Forelimb muscle (tissue), 1 donor: ENCODE measurements at places on chromosomes 13 and 19. TPM values are rescaled to one million over a fixed set of nuclear protein-coding genes. Genes with fewer than 3 reads are reported as not detected.

GRCh38 chr13:110925023-110925612, 10.2 kb upstream of the ANKRD10 start:
- no peak for DNase-seq

The FCER2 gene
- polyA plus RNA-seq = 0.78 TPM

- no peak for DNase-seq
These were observed 56.2 kb upstream of the ARHGEF7 start for GRCh38 chr13:111058796-111059506.

The EEF1AKMT1 gene
- polyA plus RNA-seq = 11.5 TPM

DNA sequence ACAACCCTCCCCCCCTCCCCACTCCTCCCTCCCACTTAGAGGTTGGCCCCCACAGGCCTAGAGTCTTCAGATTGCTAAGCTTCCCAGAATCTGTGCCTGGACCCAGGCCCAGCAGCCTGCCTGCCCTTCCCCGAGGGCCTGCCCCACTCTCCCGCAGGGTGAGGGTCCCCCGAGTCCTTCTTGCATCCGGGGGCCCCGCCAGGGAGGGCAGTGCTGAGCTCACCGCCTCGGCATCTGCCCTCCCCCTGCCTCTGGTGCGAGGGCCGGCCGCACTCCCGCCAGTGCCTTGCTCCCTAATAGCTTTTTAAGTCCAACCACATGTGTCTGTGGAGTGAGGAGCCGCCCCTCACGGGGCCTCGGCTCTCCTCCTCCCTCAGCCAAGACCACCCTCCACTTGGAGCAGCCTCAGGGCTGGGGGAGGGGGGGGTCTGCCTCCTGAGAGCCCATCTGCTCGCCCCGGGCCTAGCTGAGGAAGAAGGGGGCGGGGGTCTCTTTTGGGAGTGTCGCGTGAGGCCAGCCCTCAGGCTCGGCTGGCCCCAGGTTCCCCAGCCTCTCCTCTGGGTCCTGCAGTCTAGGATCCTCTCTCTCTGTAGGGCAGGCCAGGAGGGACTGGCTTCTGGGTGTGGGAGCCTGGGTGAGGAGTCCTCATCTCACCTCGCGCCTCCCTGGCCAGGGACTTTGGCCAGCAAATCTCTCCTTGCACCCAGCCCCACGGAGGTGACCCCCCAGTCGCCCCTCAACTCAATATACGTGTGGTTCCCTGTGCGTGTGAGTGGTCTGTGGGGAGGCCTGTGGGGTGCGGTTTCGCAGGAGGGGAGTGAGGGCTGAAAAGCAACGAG, 47.2 kb downstream of the LYL1 start:
- DNase-seq = no peak

GRCh38 chr19:51458051-51458645, at the start of gene SIGLEC8:
TSS of gene SIGLEC8 (minus strand) at chr19:51458454. CDS start at chr19:51458387, 67 bp downstream.
- no peak for DNase-seq

- DNase-seq = no peak
These were observed 312 bp downstream of the GSK3A start for GRCh38 chr19:42242069-42242511.

DNA sequence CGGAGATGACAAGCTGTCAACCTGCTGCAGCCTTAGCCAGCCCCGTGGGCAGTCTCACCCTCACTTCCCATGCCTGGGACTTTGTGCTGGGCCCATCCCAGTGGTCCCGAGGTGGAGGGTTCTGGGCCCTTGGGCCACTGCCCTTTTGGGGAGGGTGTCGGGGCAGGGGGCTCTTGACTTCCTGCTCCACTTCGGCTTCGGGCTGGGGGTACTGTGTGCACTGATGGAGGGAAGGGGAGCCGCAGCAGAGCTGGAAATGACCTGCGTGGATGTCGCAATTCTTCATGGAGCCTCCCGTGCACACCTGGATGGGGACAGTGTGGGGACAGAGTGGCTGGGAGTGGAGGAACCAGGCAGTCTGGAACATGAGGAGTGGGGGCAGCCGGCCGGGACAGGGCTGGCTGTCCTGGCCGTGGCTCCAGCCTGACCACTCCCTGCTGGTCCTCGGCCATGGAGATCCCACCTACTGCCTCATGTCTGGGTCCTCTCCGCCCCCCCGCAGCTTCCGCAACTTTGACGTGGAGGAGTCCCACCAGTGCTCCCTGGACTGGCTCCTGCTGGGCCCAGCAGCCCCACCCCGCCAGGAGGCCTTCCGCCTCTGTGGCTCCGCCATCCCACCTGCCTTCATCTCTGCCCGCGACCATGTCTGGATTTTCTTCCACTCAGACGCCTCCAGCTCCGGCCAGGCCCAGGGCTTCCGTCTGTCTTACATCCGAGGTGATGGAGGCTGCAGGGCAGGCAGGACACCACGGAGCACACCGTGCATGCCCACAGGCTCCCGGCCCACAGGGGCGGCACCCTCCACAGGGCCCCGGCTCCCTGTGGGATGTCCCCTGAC, 10.2 kb downstream of the LRP3 start:
- DNase-seq = no peak

- no peak for DNase-seq
These were observed 16.2 kb downstream of the WBP4 start for GRCh38 chr13:41077475-41077874.

DNA sequence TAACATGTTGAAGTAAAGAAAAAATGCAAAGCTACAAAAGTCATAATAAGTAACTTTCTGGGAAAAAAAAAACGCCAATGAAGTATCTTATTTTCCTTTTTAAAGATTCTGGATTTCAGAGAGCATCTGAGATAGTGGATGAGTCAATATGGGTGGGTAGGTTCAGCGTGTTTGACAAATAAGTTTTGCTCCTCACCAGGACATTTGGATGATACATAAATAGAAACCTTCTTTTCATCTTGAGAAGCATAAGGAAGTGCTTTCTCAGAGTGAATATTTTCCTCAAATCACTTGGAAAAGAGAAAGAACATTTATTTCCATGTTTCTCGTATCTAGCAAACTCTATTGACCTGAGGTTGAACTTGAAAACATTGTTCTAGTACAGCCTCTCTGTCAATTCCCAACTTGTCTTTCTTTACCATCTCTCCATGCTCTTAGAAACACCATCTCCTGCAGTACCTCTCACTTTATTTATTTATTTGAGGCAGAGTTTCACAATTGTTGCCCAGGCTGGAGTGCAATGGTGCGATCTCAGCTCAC, 463.2 kb downstream of the KLF5 start:
- peak; percentile 29 for DNase-seq

DNA sequence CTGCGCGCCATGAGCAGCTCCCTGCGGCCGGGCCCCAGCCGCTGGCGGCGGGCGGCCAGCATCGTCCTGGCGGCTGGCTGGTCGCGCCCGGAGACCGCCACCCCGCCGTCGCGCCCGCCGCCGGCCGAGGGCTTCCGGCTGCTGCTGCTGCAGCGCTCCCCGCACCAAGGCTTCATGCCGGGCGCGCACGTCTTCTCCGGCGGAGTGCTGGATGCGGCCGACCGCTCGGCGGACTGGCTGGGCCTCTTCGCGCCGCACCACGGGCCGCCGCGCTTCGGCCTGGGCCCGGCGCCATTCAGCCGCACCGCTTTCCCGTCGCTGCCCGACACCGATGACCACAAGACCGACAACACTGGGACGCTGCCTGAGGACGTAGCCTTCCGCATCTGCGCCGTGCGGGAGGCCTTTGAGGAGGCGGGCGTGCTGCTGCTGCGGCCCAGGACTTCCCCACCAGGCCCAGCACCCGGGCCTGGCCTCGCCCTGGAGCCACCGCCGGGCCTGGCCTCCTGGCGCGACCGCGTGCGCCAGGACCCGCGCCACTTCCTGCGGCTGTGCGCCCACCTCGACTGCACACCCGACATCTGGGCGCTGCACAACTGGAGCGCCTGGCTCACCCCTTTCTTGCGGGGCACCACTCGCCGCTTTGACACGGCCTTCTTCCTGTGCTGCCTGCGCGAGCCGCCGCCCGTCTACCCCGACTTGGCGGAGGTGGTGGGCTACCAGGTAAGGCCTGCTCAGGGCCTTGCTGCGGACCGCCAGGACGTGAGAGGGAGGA, 518 bp downstream of the NUDT19 start:
- no peak for DNase-seq

The ZNF726 gene
- polyA plus RNA-seq = 4.2 TPM

The NLRP7 gene
- not detected for polyA plus RNA-seq

The FXYD1 gene
- polyA plus RNA-seq = 261 TPM

The CRX gene
- polyA plus RNA-seq = 0.05 TPM

The ZNF773 gene
- 7.8 TPM for polyA plus RNA-seq

The CCDC97 gene
- polyA plus RNA-seq = 37.3 TPM

The SIAH3 gene
- 0.33 TPM for polyA plus RNA-seq

The KLF2 gene
- 48.2 TPM for polyA plus RNA-seq

GRCh38 chr13:58495668-58496067, 864.1 kb downstream of the PCDH17 start:
- no peak for DNase-seq

DNA sequence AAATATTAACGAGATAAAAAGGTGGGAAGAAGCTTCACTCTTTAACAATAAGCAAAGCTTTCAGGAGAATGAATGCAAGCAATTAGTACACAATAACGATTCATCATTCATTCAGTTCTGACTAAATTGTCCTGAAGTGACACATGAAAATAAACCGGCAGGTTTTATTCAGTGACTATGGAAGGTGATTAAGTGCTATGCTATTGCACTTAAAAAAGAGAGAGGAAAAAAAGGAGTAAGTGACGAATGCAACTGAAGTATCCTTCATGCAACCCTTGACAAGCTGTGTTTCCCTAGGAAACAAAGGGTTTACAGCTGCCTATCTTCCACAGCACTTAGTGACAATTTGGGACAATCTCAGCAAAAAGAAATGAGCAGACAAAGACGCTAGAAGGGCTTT, 1.4 kb downstream of the LIG4 start:
- DNase-seq = no peak

DNA sequence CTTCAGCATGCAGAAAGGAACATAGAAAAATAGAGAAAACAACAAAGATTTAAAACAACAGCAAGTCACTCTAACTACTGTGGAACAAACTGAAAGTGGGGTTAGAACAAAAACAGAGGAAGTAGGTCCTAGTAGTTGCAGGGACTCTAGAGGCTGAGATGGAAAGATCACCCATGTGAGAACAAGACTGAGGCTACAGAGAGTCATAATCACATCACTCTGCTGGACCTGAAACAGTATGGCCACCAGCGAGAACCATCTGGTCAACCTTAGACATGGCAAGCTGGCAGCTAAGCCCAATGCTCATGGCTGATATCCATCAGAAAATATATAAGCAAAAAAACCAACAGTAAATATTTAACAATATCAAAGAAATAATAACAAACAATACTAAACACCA, 35.8 kb upstream of the ZNF724 start:
- no peak for DNase-seq

The PGLYRP2 gene
- polyA plus RNA-seq = not detected

- no peak for DNase-seq
These were observed 167.4 kb downstream of the KDM4B start for GRCh38 chr19:5136073-5136855.

The RGCC gene
- polyA plus RNA-seq = 17.1 TPM

- DNase-seq = no peak
These were observed 896.5 kb downstream of the UQCRFS1 start for GRCh38 chr19:28316464-28316863.

GRCh38 chr13:111512707-111513106, 192.3 kb downstream of the TEX29 start:
- DNase-seq = no peak

GRCh38 chr13:112693831-112694497, 4.1 kb downstream of the ATP11A start:
- DNase-seq = no peak

The KASH5 gene
- not detected for polyA plus RNA-seq

GRCh38 chr19:18414504-18415177, 4.6 kb upstream of the SSBP4 start:
- DNase-seq = no peak

- peak; percentile 50 for DNase-seq
These were observed 29.5 kb downstream of the CRTC1 start for GRCh38 chr19:18712981-18713380.

The ICAM5 gene
- polyA plus RNA-seq = 0.18 TPM

DNA sequence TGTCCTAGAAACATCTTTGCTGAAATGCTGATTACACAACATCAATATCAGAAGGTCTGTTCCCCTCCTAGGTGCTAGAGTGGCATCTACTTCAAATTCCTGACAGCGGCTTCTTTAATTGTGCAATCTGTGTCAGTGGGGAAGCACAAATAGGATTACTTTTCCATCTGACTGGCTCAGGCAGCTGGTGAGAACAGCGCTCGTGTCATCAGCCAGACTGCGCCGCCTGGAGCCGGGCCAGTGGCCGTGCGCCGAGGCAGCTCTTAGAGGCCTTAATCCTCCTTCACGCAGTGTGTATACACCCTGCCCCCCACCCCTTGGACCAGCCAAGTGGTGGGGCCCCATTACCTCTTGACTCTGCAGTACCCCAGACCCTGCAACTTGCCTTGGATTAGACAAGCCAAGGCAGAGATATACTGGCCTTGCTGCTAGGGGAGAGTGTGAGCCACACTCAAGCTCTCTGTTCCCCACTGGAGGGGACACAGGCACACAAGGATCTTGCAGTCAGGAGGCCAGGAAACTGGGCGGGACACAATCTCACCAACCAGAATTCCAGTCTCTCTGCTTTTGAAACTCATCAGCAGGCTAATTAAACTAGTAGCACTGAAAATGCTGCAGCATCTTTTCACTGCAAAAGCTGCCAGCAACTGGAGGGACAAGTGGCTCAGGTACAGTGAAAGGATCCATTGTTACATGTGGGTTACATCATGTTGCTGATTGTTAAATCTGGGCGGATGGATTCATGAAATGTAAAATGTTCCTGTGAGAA, 48.9 kb upstream of the EPHX3 start:
- no peak for DNase-seq

The CLIP3 gene
- polyA plus RNA-seq = 15.5 TPM

The ZNF559 gene
- polyA plus RNA-seq = 25.6 TPM
